ENCODE measurements at places on chromosomes 1 and 21.

GRCh38 chr1:173112129-173112528, 61.4 kb upstream of the TNFSF18 start:
- no peak for DNase-seq

DNA sequence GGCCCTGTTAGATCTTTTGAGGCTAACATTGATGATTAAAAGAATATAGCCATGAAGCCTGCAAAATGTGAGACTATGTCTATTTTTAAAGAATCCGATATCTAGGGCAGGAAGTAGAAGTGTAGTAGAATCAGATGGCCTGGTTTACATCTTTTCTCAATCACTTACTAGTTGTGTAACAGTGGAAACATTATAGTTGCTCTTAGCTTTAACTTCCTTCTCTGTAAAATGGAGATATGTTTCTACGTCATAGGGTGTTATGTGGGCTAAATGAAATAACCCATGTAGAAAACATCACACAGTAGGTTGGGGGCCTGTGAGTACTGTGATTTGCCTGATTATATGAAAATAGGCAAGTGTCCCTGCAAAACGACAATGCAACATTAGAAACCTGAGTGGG, 4.4 kb upstream of the IGFN1 start:
- DNase-seq: no peak

DNA sequence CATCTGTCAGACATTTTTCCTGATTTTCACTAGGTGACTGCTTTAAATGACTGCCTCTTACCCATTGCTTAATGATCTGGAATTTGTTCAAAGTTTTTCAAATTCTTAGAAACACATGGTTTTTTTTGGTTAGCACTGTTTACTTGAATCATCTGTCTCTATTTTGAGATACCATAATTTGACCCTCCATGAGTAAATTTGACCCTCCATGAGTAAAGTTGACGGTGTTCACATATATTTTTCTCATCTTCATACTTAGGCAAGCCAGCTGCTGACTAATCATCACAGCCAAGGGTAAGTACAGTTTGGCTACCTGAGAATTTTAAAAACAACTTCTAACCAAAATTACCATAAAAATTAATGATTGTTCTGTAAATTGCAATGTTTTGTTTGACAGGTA, 586.5 kb downstream of the PTBP2 start:
- no peak for DNase-seq

DNA sequence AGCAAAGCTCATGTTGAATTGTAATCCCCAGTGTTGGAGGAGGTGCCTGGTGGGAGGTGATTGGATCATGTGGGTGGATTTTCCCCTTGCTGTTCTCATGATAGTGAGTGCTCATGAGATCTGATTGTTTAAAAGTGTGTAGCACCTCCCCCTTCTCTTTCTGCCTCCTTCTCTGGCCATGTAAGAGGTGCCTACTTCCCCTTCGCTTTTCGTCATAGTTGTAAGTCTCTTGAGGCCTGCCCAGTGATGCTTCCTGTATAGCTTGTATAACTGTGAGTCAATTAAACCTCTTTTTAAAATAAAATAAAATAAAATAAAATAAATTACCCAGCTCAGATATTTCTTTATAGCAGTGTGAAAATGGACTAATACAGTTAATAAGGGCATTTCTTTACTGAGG, 1025.7 kb downstream of the PLA2G4A start:
- no peak for DNase-seq

GRCh38 chr21:32921632-32922230, 104.0 kb upstream of the OLIG2 start:
- peak; percentile 60 for DNase-seq

- no peak for DNase-seq
Measured at GRCh38 chr1:186194107-186194756, 180.8 kb downstream of the TPR start.

- no peak for DNase-seq
Measured at GRCh38 chr1:168116327-168116799, 20.4 kb downstream of the GPR161 start.

- no peak for DNase-seq
Measured at GRCh38 chr1:214708321-214708955, 105.4 kb downstream of the CENPF start.

All from stimulated activated CD4-positive, alpha-beta T cell treated with anti-CD3 and anti-CD28 coated beads, Interleukin-2, amount 100 ng/mL, for 24 hours (primary cell).